ENCODE measurements at places on chromosomes 4 and X.
A peak's percentile ranks its signal among the peaks of the same experiment; 100 is the strongest.

- no peak for DNase-seq
These were observed 35.7 kb upstream of the SLC2A9 start for GRCh38 chr4:10057023-10057395.

GRCh38 chrX:111876646-111877045, 665 bp downstream of the TRPC5OS start:
- no peak for DNase-seq

GRCh38 chr4:81724925-81725329, 253.2 kb upstream of the RASGEF1B start:
- DNase-seq: no peak

DNA sequence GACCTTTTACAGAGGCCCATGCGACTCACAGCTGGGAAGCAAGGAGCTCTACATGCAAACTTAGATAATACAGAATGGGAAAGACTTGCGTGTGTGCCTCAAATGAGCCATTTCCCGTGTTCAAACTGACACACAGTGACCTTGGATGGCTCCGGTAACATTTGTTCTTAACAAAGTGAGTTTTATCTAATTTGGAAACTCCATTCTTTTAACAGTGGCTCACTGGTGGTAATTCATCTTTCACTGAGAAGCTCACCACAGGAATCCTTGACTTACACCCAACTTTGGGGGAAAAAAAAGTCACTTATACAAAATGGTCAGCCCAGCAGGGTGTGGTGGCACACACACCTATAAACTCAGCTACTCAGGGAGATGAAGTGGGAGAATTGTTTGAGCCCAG, 190.6 kb downstream of the LDB2 start:
- no peak for DNase-seq

DNA sequence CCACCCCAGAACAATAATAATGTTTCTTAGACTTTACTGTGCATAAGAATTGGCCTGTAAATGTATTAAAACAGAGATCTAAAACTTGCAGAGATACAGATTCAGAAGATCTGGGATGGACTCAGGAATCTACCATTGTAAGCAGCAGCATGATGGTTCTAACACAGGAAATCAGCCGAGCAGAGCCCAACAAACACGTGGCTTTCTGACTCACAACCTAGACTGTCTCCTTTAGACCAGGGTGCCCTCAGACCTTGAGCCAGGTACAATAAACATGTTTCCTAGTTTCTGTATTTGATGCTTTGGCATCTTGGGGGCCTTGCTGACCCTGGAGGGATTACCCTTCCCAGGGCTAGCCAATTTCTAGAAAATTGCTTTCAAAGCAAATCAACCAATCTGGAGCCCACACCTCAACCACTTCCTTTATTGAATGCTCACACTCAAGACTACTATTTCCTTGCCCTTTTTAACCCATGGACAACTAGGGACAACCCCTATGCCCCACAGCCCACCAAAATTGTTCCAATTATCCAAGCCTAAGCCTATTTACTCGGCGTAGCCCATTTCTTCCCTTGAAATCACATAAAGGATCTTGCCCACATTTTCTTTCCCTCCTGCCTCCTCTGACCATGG, 80.5 kb downstream of the TBC1D9 start:
- no peak for DNase-seq

- DNase-seq: peak; percentile 67
These were observed 112.8 kb upstream of the LRPAP1 start for GRCh38 chr4:3644849-3645627.

DNA sequence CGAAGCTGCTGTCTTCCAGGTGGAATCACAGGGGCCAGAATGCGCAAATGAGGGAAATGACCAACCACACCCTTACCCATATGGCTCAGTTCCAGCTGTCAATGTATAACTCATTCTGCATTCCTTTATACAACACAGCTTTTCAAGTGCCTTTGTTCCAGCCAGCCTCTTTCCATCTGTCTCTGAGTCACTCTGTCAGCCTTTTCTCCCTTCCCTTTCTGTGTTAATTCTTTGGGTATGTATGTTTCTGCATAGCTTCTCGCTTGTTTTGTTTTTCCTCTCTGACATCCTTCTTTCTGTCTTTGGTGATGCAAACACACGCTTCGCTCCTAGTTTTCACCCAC, 54.5 kb downstream of the RS1 start:
- no peak for DNase-seq

DNA sequence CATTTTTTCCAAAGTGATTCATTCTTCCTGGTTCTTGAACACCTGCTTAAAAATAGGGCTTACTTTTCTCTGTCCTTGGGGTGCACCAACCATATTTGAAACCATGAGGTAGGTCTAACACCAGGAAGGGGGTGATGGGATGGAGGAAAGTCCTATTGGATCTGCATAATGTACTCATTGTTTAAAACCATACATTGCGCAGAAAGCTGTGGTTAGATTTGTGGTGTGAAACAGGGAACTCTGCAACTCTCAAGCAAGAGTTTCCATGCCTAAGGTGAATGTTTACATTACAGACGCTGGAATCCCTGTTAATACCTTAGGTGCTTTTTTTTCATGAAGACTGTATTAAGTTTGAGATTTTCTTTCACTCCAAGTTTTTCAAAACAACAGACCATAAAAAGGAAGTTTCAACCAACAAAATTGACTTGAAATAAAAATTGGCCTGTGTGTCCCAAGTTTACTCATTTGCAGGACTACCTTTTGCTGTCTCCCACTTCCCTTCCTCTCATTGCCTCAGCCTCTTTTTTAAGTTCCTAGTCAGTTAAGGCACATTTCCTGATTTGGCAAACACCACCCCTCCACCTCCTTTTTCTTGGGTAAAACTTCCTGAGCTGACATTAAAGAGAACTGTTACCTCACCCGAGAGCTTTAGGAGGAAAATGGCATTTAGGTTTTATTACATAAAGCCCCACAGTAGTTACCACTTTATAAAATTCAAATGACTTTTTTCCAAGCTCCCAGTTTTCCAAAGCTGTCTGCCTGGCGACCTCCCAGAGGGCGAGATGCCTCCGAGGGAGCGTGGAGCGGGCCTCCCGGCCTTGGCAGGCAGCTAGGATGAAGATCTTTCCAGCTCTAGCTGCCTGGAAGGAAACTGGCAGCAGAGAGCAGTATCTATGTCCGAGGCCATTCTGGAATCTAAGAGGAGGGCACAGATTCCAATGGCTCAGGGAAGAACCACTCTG, 47.9 kb upstream of the RBPJ start:
- peak; percentile 37 for DNase-seq

DNA sequence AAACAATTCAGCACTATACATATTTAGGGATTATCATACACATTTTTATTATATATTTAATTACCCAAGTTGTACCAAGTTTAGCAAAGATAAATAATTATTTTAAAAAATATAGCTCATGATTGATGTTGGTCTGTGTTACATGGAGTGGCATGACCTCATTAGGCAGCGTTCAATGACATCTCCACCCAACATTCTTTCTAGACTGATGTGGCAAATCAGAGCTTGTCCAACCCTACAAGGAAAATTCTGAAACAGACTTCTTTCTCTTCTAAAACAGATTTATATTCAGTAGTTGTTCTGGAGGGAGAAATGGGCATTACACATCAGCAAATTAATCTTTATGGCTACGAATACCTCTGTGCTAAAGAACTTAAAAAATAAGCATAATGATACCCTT, 189.7 kb downstream of the PDGFC start:
- DNase-seq: no peak

DNA sequence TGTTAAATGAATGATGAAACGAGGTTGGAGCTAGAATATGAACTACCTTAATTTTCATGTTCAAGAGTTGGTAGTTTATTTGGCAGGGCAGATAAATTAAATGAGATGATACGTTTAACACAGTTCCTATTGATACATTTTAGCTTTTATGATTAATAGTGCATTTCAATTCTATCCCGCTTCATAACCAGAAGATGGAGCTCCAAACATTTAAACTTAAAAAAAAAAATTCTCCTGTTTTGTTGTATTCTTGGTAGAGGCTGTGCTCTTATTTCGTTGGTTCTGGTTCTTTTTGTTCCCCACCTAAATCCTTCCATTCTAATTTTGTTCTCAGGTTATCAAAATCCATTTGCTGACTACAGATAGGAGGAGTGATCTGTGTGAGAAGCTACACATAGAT, 71.8 kb upstream of the PTPN13 start:
- no peak for DNase-seq

- DNase-seq: no peak
These were observed 40.7 kb upstream of the MBTPS2 start for GRCh38 chrX:21798677-21799219.

DNA sequence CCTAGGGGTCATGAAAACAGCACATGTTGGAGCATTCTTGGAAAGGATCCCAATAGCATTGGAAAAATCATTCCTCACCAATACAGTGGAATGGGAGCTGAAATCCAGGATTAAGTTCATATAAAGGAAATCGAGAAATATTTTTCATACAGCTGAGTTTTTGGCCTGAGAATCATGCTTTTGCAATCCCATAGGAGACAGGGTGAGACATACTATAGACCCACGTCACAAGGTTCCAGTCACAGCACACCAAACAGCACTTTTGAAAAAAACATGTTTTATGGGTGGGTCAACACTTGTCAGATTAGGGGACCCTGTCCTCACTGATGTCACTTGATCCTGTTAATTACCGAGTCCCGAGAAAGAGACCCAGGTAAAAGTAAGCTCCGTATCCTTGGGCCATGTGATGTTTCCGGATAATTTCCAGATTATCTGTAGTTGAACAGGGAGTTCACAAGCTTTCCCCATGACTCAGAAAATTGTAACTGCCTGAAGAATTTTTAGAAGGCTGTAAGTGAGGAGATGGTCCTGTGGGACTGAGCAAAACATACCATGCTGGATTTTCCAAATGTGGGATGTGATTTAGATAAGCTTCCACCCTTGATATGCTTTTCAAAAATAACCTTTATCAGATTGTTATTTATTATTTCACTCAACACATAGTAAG, 80.9 kb upstream of the TLR3 start:
- DNase-seq: no peak

GRCh38 chr4:54076673-54077072, 12.3 kb upstream of the CHIC2 start:
- DNase-seq: no peak

- DNase-seq: no peak
These were observed 17.6 kb upstream of the CXCL5 start for GRCh38 chr4:74016068-74016467.

GRCh38 chrX:1876041-1876440, 261.2 kb downstream of the ASMT start:
- no peak for DNase-seq

- DNase-seq: no peak
These were observed 44.3 kb upstream of the DCLK2 start for GRCh38 chr4:150033901-150034300.

DNA sequence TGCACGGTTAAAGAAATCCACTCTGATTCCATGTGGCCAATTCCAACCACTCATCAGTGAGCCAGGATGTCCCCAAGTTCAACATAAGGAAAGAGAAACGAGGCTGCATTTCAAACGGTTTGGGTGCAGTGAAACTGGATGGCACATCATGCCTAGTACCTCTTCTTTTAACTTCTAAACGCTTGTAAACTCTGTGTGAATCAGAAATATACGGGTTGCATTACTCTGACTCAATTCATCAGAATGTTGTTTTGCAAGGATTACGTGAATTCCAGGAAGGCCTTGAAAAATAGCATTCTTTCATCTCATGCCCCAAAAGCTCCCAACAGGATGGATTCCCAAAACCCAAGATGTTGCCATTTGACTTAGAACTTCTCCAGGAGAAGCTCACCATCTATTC, 270.4 kb downstream of the LDB2 start:
- no peak for DNase-seq

DNA sequence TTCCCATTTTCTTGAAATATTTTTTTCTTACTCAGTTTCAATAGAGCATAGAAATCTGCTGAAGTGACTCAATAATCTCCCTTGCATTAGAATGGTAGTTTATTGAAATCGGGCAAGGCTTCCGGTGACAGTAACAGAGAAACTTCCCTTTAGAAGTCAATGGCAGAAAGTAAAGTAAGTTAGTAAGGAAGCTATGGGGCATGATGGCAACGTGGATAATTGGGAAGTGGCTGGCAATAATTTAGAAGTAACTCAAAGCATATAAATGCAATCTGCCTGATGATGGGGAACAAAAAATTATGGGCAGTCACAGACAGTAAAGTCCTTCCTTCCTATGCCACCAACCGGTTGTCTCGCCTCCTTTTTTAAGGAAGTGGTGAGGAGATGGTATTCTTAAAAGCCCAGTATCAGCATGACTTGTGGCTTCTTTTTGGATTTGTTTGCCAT, 7.6 kb downstream of the CYBB start:
- no peak for DNase-seq

- no peak for DNase-seq
These were observed 18.9 kb upstream of the SCRG1 start for GRCh38 chr4:173417833-173418232.

- DNase-seq: no peak
These were observed 100.5 kb downstream of the CORIN start for GRCh38 chr4:47737326-47737725.

GRCh38 chr4:17092736-17093437, 194.4 kb upstream of the LDB2 start:
- no peak for DNase-seq

DNA sequence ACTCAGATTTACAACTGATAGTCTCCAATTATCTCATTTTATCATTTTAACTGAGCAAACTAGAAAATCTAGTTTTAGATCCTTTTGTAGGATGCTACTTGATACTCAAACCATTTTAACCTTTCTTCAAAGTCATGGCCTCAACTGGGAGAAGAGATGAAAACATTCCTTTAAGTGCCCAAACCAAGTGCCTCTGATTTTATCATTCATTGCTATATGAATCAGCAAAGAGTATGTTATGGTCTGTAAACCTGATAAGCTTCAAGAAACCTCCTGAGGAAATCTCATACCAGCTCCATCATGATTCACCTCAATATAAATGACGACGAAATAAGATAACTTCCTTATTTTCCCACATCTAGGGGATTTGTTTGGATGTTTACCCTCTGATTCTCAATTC, 119.9 kb downstream of the FAM13A start:
- no peak for DNase-seq

- no peak for DNase-seq
These were observed 84.7 kb upstream of the GPR101 start for GRCh38 chrX:137118536-137118935.

- no peak for DNase-seq
These were observed 1.8 kb downstream of the SLC30A9 start for GRCh38 chr4:41991916-41992767.

DNA sequence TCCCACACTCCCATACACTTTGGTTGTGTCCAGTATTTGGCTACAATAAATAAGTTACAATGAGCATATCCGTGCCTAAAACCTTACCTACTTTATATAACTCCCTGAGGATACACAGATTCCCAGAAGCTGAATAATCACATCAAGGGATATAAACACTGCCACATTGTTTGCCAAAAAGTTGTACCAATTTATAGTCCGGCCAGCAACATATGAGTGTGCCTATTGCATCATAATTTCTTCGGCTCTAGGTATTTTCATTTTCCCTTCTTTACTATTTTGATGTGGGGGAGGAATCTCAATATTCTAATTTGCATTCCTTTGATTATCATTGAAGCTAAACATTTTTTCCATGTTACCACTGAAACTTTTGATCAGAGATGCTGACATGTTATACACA, 146.4 kb downstream of the PCDH19 start:
- no peak for DNase-seq

Measured in uterus (tissue), 4 donors.